ENCODE measurements at places on chromosomes 5 and 9.

GRCh38 chr9:113952676-113953075 lies 76.6 kb downstream of the ZNF618 start:
- no peak for DNase-seq

DNA sequence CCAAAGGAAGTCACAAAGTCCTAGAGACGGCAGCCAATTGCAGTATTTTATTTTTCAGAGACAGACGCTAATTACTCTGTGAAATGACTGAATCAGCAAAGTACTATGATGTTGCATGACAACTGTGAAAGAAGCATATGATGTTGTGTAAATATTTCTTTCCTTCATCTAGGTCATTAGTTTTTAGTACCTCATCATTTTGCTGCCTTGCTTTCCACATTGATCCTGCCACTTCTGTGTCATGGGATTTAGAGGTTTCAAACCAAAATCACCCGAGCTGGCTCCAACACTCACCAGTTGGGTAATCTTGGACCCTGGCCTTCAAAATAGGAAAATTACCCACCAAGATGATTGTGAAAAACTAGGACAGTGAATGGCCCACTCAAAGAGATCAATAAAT lies 585.2 kb downstream of the ACTL7B start:
- no peak for DNase-seq

- no peak for DNase-seq
These were observed 5.5 kb downstream of the QRFP start for GRCh38 chr9:130890870-130891687.

- DNase-seq: no peak
These were observed 92.3 kb downstream of the RPS23 start for GRCh38 chr5:82185851-82186250.

DNA sequence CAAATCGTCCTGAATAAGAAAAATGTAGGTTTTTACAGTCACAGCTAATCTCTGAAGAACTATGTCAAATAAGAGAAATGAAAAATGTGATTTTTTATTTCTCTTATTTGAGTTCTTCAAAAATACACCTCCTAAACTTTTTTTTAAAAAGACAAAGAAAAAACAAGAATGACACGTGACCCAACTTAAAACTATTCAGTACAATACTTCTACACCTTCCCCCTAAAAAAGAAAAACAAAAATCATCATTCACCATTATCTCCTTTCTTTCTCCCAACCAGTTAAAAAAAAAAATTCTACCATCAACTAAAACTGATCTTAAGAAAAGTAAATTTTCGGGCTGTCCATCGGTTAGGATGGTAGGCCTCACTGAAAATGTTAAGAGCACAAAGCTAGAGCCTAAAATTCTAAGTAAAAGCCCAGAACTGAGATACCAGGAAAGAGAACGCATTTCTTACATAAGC lies 2.1 kb downstream of the RNF145 start:
- no peak for DNase-seq

- DNase-seq: no peak
These were observed 53.2 kb upstream of the CTXN3 start for GRCh38 chr5:127595484-127596368.

DNA sequence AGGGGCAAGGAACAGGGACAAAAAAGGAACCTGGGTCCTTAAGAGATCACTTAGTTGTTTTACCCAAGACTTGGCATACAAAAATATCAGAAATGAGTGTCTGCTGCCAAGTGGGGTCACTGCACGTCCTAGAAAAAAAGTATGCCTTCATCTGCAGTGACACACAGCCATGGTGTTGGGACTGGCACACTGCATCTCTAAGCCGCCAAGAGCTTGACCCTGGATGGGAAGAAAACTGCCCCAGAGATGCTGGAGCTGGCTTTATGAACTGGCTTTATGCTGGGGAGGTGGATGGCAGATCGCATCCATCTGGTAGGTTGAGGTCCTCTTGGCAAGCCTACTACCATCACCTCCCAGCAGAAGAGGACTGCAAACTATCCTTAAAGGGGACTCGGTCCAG lies 51.7 kb downstream of the IRF1 start:
- DNase-seq: no peak

DNA sequence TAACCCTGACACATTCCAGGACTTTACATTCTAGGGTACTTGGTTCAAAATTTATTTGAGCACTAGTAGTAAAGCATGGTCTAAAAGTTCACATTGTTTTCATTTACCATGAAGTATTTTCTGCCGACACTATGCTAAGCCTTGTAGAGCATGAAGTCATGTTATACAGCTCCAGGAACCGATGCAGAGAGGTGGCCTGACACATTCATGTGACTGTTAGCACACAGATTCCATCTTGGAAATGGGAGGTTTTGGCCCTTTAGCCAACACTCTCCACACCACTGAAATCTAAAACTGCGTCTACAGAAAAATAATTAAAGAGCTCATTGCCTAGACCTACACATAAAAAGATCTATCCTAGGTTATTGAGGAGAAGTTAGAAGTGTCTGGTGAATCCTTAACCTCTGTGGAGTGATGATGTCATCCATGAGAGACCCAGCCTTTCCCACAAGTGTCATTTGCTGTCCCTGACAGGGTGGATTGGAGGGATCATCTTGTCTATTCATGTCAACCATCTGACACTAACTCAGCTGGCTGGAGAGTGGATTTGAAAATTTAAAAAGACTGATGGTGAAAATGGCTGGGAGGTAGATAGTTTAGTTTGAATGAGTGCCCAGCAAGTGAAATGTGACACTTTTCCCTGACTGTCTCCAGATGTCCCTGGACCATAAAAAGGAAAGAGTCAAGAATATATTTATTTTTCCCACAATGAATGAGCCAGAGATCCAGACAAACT lies 1.3 kb downstream of the RANBP3L start:
- DNase-seq: no peak

DNA sequence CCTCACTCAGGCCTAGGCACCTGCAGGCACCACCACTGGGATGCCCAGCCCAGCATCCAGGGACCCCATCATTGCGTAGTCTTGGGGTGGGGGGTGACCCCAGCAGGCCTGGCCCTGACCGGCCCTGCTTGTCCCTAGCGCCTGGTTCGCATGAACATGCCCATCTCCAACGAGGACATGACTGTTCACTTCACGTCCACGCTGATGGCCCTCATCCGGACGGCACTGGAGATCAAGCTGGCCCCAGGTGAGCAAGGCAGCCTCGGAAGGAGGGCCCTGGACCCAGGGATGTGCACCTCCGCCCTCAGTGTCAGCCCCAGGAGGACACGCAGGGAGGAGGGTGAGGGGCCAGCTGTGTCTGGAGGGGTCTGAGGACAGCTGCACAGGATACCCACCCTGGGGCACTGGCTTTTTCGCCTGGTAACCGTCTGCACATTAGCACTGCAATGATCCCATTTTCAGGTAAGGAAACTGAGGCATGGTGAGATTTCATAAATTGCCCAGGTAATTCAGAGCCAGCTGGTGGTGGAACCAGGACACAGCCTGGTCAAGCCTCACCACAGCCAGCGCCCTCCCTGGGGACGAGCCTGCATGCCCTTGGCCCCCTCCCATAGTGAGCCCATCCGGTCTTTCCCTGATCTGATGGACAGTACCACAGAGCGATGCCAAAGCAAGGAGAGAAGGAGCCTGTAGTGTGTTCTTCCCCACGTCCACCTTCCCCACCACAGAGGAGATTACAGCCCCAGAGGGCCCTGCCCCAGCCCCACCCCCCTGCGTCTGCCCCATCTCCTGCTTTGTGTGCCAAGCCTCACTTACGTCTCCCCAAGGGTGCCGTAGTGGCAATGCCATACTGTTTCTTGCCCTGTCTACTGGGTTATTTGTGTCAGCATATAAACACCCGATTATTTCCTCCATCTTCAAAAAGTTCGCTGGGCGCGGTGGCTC lies 228.3 kb downstream of the CACNA1B start:
- no peak for DNase-seq

- DNase-seq: no peak
These were observed 16.4 kb downstream of the DAP start for GRCh38 chr5:10744681-10745080.

DNA sequence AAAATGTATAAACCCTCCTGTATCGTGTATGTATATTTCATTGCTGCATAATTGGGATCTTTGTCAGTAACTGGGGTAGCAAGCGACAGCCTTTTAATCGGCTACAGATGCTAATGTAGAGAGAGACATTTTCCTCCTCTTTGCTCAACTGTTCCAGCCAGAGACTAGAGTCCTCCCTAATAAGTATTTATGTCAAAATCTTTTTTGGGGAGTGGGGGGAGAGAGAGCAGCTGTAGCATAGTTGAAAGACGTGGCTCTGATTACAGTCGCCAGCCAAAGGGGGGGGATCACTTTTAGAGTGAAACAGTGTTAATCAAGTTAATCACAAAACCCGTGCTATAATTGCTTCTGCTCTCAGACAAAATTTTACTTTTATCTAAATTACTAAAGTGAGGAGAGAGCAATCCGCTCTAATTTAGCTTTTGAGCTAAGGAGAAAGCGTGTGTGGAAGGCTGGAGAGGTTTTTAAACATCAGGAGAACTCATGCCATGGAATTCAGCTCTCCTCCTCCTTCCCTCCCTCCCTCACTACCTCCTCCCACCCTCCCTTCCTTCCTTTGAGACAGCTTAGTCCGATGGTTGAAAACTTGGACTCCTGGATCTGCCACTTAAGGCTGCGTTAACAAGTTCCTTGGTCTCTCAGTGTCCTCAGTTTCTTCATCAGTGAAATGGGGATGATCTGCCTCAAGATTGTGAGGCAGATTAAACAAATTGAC lies 87.3 kb upstream of the ZNF618 start:
- no peak for DNase-seq

GRCh38 chr9:134025606-134026541 lies 593 bp downstream of the BRD3OS start:
- peak; percentile 3 for DNase-seq

DNA sequence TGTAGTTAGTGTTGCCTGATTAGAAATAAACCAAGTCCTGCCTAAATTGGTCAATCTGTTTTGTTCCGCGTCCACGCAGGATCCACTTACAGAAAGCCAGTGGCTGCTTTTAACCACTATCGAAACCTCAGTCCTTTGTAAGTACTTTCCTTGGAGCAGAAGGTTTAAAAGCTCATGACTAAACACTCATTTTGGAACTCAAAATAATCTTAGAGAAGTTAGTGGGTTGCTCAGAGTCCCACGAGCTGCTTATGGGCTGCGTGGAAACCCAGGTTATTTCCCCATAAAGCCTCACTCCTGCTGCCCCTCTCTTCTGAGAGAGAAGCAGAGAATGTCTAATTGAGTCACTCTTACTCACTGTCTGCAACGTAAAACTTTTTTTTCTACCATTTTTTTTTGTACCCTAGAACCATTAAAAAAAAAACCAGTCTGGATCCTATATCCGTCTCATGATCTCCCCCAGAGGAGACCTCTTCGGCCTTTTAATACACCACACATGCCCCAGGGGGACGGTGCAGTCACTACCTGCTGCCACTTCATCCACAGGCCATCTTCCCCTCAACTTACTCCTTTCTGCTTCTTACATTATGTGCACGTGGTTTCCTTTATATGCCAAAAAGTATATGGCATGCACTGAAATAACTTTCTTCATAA lies 7.6 kb downstream of the BASP1 start:
- DNase-seq: no peak

- DNase-seq: no peak
These were observed 287.6 kb downstream of the RFX3 start for GRCh38 chr9:3238236-3238635.

DNA sequence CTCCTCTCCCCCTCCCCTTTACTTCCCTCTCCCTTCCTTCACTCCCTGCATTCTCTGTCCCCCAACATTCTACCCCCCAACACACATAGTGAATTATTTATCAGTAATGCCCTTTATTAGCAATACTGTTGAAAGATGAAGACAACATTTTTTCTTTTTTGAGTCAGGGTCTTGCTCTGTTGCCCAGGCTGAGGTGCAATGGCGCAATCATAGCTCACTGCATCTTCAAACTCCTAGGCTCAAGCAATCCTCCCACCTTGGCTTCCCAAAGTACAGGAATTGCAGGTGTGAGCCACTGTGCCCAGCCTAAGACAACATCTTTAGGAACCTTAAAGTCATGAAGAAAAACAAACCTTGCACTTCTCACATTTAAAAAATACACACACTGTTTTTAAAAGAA lies 130.6 kb downstream of the ZNF462 start:
- no peak for DNase-seq

DNA sequence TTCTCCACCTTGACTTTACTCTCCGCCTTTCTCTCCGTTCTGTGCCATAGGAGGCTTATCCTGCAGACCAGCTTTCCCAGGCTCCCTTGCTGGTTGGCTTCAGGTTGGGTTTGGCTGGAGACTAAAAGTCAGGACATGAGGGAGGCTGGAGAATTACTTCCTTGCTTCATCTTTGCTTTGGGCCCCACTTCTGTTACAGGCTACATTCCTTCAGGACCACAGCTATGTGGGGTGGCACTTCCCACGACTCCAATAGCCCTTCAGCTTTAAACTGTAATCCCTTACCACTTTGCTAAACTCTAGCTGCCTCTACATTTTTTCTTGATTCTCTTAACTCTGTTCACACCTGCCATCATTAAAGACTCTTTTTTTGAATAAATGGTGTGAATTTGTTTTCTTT lies 186.7 kb upstream of the NR4A3 start:
- no peak for DNase-seq

DNA sequence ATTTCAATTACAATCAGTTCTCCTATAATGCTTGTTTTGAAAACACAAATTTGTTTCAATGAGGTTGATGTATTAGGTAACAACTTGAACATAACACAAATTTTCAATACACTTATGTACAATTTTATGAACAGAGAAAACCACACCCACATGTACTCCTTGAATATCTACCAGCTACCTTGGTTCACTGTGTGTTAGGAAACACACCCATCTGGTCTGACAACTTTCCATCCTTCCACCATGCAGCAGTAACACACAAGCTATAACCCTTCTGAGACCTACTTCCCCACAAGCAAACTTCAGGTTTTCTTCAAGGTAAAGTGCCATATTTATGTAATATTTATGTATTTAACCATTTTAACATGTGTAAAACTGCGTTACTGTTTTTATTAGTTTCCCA lies 36.4 kb upstream of the UBQLN1 start:
- no peak for DNase-seq

DNA sequence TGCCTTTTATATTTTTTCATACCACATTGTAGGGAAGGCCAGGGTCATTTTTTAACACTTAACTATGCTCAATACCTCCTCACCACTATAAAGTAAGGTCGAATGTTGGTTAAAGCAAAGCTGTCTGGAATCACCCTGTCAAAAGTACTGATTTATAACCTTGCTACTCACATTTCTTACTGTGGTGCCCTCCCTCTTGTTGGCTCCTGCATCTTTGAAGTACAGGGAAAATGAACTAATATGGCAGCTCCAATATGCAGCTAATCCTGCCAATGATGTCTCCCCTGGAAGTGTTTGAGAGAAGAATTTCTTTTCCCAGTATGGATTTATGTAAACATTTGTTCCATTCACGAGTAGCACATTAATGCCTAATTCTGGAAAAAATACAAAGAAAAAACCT lies 108.4 kb upstream of the RPS23 start:
- DNase-seq: no peak
